AG08395 (cell line): ENCODE measurements at places on chromosomes 6 and 20.
A peak's percentile ranks its signal among the peaks of the same experiment; 100 is the strongest.

GRCh38 chr6:143691900-143692636 lies 14.3 kb downstream of the PHACTR2 start:
- no peak for DNase-seq

DNA sequence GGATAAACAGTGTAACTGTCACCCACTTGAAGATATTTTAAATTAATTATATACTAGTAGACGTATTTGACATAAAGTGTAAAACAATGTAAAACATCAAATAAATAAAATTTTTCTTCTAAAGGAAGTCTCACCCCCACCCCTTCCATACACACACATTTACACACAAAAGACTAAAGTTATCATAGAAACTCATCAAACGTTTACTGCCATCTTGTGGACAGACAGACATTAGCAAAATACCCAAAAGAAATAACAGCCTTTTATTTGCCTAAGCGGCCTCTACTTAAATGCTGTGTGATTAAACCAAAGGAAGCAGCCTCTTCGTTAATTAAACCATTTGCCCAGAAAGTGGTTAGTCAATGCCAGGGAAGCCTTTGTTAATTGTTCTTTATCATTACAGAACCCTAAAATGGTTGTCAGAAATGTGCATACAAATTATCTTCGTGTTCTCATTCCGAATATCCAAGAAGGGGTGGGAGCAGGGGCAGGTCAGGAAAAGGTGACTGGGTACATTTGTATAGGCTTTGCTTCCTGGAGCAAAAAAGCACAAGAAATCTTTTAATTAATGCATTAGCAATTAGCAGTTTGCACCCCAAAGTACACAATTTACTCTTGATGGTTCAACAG lies 176.2 kb upstream of the SASH1 start:
- DNase-seq = peak; percentile 68

DNA sequence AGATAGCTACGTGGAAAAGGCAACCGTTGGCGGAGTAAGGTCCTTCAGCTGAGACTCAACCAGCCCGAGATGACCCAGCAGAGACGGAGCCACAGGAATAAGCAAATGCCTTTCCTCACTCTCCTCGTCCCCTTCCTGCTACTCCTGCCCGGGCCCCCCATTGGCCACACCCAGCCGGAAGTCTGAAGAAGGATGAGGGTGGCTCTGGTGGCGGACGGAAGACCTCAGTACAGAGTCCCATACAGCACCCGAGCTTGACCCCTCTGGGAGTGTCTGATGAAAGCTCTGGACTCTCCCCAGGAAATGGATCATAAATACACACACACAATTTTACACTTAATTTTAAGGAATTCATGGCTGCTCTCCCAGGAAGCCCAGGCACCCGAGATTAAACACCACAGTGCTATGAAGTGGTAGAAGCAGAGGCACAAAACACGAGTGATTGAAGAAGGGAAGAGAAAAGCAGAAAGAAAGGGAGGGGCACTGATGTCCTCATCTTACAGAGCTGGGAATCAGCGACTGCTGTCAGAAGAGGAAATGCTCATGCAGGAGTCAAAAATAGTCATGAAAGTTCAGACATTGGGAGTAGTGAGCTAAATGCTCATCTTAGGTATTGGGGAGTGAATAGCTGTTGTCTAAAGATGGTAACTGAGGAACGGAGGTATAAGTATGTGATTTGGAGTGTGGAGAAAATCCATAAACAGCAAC lies 125.6 kb downstream of the BANF2 start:
- no peak for DNase-seq

GRCh38 chr6:36657942-36658544 lies 20.5 kb upstream of the CDKN1A start:
- peak; percentile 71 for DNase-seq

- DNase-seq = no peak
Observed at GRCh38 chr6:145839653-145840052, 25.1 kb upstream of the FBXO30 start.

GRCh38 chr20:43262341-43262740 lies 72.6 kb upstream of the PTPRT start:
- DNase-seq = no peak

DNA sequence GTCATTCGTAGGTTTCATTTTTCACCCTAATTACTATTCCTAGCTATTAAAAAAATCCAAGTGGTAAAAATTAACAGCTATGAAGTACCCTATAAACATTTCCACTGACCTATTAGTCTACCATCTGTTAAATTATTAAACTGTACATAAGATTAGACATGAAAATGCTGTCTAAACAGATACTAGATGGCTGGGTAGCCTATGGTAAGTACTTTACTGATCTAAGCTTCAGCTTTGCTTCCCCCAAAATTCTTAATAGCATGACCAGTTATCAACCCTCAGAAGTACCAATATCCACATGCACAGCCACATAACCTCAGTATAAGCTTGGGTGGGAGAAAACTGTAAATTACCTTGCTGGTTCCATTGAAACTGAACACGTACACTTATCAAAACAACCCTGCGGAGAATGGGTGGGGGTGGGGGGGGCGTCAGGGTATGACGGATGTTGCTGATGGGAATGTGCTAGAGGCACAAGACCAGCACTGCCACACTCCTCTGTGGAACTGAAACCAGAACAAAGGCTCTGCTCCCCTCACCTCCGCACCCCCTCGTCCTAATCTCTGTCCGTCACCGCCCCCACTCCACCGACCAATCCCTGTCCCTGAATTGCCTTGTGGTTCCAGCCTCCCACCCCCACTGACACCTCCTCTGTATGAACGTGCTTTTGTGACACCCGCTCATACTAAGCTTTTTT lies 45.3 kb downstream of the B4GALT5 start:
- DNase-seq = no peak

GRCh38 chr20:38286586-38287531 lies 17.1 kb upstream of the BPI start:
- no peak for DNase-seq

GRCh38 chr6:69289689-69290495 lies 506.9 kb downstream of the LMBRD1 start:
- DNase-seq = no peak

- peak; percentile 27 for DNase-seq
Observed at GRCh38 chr20:15220009-15220656, 882.7 kb upstream of the FLRT3 start.

DNA sequence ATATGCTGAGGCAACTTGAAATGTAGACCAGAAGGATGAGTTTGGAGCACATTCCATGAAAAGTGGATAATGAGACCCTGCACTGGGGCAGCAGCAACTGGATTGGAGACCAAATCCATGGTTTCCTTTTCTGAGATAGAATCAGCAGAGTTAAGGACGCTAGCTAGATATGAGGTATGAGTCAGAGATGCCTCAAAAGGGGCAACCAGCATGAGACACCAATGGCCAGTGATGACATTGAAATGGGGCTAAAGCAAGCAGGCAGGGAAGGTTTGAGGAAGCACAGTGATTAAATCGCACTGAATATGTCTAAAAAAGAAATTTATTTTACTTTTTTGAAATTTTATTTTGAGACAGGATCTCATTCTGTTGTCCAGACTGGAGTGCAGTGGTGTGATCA lies 802.4 kb downstream of the TFAP2A start:
- no peak for DNase-seq

- no peak for DNase-seq
Observed at GRCh38 chr6:105501826-105502344, 99.0 kb upstream of the PREP start.

GRCh38 chr6:118295336-118295735 lies 252.8 kb upstream of the PLN start:
- DNase-seq = no peak

DNA sequence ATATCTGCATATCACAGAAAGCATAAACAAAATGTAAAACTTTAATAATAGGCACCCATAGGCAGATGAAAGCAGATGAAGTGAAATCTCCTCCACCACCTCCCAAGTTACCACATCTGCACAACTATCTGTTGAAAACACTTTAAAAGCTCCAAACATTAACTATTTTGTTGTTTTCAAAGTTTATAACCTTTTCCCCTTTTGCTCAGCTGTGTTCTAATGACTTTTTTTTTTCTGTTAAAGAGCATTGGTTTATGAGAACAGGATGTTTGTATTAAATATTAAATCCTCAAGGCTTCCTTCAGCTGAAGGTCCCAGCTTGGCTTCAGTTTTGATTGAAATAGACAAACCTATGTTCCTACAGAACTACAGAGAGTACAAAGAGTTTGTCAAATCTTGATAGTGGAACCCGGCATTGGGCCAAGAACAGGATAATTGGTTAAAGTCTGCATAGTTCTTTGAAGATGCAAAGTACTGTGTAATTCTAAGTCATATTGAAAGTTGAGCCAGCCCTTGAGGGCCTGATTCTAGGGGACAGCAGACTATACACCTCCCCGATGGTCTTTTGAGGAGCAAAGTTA lies 255.1 kb upstream of the JAG1 start:
- no peak for DNase-seq

DNA sequence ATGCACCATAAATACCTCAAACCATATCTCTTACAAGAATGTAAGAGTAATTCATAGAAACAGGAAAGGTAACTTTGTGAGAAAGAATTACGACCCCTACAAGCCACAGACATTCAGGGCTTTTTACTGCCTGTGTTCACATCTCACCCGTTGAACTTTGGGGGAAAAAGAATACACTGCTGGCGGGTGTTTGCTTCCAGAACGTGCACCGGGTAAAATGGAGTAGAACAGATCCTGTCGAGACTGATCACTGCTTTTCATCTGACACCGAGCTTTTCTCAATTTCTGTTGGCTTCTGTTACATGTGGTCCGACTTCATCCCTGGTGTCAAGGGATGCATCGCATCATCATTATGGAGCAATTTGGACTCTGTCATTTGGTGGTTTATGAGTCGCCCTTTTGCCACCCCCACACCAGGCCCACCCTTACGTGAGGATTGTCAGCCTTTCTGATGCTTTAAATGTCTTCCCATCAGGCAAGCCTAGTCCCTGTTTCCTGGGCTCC lies 219.2 kb upstream of the ZFP64 start:
- DNase-seq = peak; percentile 13

DNA sequence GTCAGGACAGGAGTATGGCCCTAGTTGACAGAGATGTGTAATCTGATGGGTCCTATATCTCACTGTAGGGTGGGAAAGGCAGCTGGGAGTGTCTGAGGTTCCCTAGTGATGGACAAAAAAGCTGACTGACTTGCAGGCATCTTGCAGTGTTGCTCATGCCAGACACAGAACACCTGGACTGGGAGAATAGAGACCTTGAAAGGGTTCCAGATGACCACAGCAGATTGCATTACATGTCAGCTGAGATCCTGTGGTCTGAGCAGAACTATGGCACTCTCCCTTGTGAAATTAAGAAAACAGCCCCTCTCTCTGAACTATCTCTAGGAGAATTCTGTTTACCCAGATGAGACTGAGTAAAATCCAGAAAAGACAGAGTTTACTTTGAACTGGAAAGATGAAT lies 212.6 kb upstream of the MAN1A1 start:
- no peak for DNase-seq

DNA sequence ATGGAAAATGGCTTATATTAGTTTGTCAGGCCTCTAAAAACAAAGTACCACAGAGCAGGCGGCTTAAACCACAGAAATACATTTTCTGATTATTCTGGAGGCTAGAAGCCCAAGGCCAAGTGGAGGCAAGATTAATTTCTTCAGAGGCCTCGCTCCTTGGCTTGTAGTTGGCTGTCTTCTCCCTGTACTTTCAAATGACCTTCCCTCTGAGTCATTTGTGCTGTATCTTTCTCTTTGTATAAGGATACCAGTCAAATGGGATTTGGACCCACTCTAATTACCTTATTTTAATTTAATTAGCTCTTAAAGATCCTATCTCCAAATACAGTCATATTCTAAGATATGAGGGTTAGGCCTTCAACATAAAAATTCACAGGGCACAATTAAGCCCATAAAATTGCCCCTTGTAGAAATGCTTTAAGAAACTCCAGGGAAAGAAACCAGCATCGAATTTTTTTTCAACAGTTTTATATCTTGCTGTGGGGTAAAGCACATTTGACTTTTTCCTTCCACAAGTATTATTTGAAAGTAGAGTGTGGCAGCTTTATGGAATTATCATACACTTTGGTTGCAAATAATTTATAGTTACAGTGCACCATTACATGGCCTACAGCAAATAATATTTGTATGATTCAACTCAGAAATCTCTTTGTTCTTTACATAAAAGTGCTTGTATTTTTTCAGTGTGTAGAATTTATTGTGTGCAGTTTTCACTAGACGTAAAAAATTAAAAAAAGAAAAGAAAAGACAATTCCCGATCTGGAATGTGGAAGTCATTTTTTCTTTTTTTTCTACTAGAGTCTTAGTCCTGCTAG lies 706.1 kb downstream of the KIF16B start:
- no peak for DNase-seq
